ENCODE measurements at places on chromosomes 5 and 9.

DNA sequence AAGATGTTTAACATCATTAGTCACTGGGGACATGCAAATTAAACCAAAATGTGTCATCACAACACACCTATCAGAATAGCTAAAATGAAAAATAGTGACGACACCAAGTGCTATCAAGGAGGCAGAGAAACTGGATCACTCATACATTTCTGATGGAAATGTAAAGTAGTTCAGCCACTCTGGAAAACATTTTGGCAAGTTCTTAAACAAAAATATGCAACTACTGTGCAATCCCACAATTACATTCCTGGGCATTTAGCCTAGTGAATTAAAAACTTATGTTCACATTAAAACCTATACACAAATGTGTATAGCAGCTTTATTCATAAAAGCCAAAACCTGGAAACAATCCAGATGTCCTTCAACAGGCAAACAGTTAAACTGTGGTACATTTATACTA, 53.1 kb downstream of the SVEP1 start:
- peak; percentile 92 for DNase-seq

- DNase-seq = no peak
Measured at GRCh38 chr5:4044881-4045280, 449.2 kb downstream of the IRX1 start.

DNA sequence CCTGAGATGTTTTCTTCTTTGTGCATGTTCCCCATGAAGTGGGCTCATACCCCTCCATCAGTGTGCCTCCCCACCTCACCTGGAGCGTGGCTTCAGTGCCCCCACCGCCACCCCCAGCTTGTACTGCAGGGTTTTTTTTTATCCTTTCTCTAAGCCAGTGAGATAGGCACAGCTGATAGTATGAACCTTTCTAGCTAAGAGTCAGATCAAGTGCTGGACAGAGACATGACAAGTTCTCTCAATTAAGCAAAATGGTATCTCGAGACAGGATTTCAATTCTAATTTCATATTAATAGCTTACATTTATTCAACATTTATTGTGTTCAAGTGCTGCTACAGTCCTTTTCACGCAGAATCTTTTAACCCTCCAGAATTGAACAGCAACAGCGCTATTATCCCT, 55.7 kb downstream of the NDFIP1 start:
- no peak for DNase-seq

GRCh38 chr9:77433675-77434445, 214.3 kb downstream of the GNA14 start:
- peak; percentile 74 for DNase-seq

DNA sequence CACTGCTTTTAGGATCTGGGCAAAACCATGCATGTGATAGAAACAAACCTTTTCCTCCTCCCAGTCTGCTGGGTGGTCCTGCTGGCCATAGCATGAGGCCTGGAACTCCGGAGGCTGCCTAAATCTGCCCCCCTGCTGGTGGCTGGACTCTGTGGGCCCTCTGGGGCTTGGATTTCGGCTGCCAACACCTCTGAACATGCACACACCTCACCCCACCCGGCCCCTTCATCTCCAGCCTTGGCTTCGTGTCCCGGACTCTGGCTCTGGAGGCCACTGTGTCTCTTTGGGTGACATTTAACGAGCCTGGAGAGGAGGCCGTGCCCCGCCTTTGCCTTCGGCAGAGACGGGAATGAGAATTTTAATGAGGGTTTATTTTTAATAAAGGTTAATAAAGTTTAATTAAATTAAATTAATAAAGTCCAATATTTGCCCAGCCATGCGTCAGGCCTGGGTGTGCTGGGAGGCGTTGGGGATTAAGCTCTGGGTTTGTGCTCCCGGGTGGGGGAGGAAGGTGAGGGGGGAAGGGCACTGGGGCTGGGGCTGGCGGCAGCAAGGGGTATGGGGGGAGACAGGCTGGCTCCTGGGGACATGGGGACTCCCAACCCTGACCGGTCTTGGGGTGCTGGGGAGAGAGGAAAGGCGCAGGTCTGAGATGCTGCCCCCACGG, 251.8 kb downstream of the PBX3 start:
- no peak for DNase-seq

DNA sequence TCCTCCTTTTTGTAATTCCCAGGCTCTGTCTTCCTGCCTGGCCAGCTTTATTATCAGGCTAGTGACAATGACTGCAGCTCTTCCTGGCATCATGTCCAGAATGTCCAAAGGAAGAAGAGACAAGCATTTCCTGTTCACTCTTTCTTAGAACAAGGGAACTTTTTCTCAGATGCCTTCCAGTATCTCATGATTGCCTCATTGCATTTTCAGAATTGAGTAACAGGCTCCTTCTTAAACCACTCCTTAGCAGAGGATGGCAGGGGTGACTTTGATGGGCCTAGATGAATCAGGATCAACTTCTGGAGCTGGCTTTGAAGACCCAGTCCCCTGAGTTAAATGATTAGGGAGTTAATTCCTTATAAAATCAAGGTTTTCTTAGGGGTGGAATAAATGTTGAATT, 92.9 kb upstream of the RASGRF2 start:
- DNase-seq = peak; percentile 72

DNA sequence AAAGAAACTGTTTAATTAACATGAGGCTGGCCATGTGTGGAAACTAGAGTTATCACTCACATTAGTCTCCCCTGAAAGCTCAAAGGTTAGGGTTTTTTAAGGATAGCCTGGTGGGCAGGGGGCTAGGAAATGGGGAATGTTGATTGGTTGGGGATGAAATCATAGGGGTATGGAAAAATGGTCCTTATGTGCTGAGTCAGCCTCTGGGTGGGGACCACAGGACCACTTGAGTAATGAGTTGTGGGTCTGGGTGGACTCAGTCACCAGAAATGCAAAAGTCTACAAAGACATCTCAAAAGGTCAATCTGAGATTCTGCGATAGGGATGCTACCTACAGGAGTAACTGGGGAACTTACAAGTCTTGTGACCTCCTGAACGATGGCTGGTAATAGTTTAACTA, 362.8 kb downstream of the DMAC1 start:
- no peak for DNase-seq

GRCh38 chr9:129875181-129875611, 39.9 kb downstream of the USP20 start:
- DNase-seq = no peak

- no peak for DNase-seq
Measured at GRCh38 chr5:99169309-99169708, 240.5 kb upstream of the CHD1 start.

DNA sequence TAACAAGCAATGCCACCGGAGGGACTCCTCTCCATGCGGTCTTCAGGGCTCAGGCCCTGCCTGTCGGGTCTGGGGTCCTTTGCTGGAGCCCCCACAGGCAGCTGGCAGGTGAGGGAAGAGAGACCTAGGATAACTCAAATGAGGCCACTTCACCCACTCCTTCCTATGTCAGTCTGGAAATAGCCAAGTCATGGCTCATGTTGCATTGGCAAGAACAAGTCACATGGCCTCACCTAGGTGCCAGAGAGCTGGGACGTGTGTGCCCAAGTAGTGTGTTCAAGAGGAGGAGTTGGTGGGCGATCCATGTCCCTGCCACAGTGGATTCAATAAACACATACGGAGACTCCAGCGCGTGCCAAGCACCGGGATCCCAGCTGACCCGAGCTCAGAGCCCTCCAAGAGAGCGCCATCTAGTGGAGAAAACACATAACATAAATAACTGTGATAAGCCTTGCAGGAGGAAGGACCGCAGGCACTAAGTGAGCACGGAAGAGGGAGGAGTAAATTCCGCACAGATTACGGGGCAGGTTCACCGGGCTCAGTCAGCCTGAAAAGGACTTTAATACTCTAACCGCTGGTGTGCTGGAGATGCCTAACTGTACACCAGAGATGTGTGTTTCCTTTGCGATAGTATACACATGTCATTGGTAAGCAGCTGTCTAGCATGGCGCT, 580.8 kb downstream of the CCDC171 start:
- DNase-seq = peak; percentile 56

GRCh38 chr5:83306572-83307241, 164.8 kb upstream of the VCAN start:
- peak; percentile 90 for DNase-seq

DNA sequence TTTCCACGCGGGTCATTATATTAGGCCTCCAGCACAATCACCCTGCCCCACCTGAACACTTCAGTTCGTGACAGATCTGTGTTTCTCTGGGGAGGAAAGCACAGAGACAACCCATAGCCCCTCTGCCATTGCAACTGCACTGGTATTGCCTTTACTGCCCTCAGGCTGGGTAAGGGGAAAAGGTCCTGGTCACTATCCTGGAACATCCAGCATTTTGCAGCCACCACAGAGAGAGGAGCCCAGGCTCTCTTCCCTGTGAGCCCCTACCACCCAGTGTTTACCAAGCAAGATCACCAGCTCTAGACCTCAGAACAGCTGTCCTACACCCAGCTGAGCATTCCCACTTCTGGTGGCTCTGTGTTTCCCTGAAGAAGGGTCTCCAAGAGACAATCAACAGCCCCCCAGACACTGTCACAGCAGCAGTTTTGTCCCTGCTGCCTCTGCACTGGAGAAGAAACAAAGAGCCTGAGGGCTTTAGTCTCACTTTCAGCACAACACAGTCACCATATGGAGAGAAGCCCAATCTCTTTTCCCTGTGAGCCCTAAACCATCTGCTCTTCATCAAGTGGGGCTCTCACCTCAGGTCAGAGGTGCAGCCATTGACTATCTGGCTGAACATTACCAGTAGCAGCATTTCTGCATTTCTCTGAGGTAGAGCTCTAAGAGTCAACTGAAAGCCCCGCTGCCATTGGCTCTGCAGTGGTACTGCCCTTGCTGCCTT, 655.2 kb upstream of the FAM174A start:
- DNase-seq = no peak

- DNase-seq = no peak
Measured at GRCh38 chr5:42592401-42593140, 164.0 kb upstream of the CCDC152 start.

GRCh38 chr9:137162505-137163364, 7.1 kb downstream of the LRRC26 start:
- no peak for DNase-seq

- DNase-seq = peak; percentile 11
Measured at GRCh38 chr9:14478175-14479162, 164.5 kb upstream of the NFIB start.

- no peak for DNase-seq
Measured at GRCh38 chr5:35963381-35963843, 25.0 kb upstream of the CAPSL start.

- DNase-seq = peak; percentile 51
Measured at GRCh38 chr5:78243639-78244038, 50.9 kb downstream of the AP3B1 start.

DNA sequence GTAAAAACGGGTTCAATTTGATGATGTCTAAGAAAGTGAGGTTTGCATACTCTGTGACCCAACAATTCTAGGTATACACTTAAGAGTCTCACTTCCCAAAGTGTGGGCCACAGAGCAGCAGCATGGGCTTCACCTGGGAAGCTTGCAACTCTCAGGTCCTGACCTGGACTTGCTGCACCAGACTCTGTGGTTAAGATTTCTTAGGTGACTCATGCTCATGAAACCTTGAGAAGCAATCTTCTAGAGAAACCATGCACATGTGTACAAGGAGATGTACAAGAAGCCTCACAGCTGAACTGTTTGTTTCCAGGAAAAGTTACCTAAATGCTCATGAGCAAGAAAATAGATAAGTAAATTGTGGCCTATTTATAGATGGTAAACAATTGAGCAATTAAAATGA, 30.0 kb downstream of the DNAJC21 start:
- peak; percentile 42 for DNase-seq

DNA sequence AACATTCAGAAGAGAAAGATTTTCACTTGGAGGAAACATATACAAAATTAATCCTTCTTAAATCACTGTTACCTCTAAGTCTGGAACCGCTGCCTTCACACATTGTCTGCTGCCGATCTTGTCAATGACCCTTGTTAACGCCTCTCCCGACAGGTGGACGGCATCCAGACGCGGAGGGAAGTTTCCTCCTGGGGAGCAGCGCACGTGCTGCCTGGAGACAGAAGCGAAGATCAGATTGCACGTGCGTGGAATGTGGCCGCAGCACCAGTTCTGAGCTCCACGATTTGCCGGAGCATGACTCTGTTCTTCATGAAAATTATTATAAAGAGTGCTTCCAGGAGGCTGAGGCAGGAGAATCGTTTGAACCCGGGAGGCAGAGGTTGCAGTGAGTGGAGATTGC, 183.6 kb upstream of the IRX4 start:
- DNase-seq = no peak

DNA sequence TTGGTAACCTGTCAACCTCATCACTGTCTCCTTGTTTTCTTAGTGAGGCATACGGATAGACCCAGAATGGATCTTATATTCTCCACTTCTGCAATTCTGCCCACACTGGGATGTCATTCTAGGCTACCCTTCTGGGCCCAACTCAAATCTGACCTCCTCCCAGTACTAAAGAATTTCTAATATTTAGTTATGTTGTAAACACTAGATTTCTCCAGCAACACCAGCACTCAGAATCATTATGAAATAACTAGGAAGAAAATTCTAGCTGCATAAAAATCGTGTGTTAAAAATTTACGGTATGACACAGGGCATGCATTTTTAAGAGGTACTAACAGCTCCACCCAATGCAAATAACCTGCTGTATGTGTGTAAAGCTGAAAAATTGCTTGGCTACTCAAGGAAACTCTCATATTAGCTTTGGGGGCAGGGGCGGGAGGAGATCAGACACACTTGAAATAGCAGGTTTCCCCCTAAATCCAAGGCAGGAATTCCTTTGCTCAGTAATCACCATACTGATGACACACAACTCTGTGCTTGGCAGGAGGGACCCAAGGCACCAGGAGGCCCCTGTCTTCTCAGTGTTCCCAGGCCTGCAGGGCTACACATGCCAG, 27.3 kb downstream of the MACROH2A1 start:
- peak; percentile 78 for DNase-seq

Measured in AG10803 (cell line).